ENCODE measurements at places on chromosomes 11 and 22. TPM values are rescaled to one million over a fixed set of nuclear protein-coding genes. Genes with fewer than 3 reads are reported as not detected.

MS4A12 gene
- 11.1 TPM for polyA plus RNA-seq

OR4X1 gene
- polyA plus RNA-seq = not detected

C22orf42 gene
- not detected for polyA plus RNA-seq

PANX3 gene
- not detected for polyA plus RNA-seq

IL17RA gene
- polyA plus RNA-seq = 9.4 TPM

SMC1B gene
- polyA plus RNA-seq = not detected

CHRM1 gene
- polyA plus RNA-seq = not detected

DDIAS gene
- polyA plus RNA-seq = 4.1 TPM

TBX1 gene
- polyA plus RNA-seq = 7.8 TPM

GNAZ gene
- polyA plus RNA-seq = 0.84 TPM

KRTAP5-10 gene
- polyA plus RNA-seq = 0.15 TPM

KRTAP5-7 gene
- polyA plus RNA-seq = not detected

FIBIN gene
- polyA plus RNA-seq = 69.8 TPM

WNT7B gene
- polyA plus RNA-seq = not detected

IFITM1 gene
- polyA plus RNA-seq = 88.3 TPM

DDTL gene
- polyA plus RNA-seq = 1.0 TPM
